ENCODE measurements at places on chromosomes 7 and 10.

- no peak for DNase-seq
Measured at GRCh38 chr10:48791267-48791928, 106.7 kb downstream of the WDFY4 start.

GRCh38 chr10:125883211-125883610, 2.1 kb upstream of the DHX32 start:
- no peak for DNase-seq

GRCh38 chr10:5762531-5762930, 50.7 kb downstream of the GDI2 start:
- DNase-seq = no peak

- DNase-seq = no peak
Measured at GRCh38 chr10:44973323-44974081, 5.1 kb downstream of the DEPP1 start.

DNA sequence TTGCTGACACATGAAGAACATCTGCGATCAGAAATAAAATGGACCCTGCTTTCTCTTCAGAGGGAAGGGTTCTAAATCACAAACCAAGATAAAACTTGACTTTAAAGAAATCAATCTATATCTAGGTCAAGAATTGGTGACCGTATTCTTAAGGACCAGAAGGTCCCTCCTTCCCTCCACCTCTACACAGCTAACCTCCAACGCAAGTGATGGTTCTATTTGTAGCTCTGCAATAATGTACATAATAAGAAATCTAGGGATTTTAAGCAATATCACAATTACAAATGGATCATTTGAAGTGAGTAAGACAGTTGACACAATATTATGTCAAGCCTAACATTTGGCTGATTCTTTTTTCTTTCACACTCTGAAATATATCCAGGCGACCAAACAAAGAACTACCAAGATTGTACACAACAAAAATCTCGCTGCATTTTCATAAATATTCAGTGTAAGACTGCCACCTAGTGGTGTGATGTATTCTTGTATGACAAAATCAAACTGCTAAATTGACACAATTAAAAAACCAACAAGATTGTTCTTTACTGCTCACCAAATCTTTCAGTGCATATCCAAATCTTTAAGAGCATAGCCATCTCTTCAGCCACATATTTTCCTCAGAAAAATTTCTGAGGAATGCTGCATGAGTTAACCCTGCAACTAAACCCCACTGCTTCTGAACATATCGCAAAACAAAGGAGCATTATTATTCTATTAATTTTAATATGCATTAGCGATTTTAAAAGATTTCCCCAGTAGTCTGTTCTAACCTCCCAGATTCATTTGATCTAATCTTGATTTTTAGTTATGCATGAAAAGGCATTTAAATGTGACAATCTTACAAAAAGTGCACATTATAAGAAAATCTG, 44.5 kb downstream of the ICA1 start:
- DNase-seq = no peak

- DNase-seq = no peak
Measured at GRCh38 chr7:14888962-14889361, 13.6 kb downstream of the DGKB start.

- no peak for DNase-seq
Measured at GRCh38 chr10:114556236-114557122, 101.6 kb downstream of the ABLIM1 start.

- DNase-seq = no peak
Measured at GRCh38 chr10:66747451-66747850, 178.4 kb upstream of the LRRTM3 start.

DNA sequence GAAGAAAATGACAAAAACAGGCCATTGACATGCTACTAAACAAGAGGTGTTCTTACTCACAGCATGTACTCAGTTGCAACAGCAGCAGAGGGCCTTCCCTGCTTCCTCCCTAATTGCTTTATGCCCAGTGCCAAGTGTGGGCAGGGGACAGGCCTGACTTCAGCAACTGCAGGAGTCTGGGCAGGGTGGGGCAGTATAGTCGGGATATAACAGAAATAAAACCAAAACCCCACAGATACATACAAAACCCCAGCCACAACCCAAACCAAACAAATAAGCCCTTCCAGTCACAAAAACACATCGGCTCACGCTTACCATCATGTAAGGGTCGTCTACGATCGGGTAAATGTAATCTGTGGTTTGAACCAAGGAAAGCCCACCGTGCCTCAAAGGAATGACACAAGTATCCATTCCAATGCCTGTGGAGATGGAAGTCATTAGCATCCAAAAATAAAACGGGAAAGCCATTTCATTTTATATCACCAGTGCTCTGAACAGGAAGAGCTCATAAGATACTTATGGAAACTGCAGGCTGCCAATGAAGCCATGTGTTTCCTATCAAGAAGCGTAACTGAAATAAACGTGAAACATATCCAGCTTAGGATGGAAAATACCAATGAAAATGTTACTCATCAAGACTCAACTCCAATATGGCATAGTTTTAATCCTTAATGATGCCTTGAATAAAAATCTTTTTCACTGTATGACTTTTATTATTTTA, 9.5 kb downstream of the SEPHS1 start:
- DNase-seq = no peak

- DNase-seq = peak; percentile 65
Measured at GRCh38 chr10:89301721-89302445, at the start of gene IFIT2. Gene IFIT2, plus strand, starts transcription at chr10:89302046. Its CDS starts 78 bp downstream, at chr10:89302124.

GRCh38 chr10:132175907-132176581, 10.7 kb upstream of the DPYSL4 start:
- DNase-seq = no peak

DNA sequence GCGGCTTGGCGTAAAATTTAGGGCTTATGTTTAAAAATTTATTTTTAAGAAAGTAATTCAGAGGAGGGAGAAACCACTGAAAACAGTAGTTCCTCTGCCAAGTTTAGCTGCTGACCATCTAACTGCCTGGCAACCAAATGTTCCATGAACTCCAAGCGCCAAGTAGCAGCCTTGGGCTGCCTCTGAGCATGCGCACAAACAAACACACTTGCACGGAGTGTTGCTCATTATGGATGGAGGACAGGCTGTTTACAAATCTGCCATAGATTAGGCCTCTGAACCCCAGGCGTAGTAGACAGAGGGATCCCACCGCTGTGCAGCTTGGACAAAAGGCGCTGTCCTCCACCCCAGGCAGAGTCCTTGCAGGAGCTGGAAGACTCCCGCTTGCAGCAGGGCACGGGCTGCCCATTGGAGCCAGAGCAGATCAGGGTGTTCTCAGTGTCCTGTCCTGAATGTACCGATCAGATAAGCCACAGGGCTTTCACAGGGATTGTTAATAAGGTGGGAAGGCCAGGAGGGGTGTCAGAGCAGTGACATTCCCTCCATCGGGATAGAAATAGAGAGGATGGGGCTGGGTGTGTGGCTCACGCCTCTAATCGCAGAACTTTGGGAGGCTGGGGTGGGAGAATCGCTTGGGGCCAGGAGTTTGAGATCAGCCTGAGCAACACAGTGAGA, 47.7 kb upstream of the LYZL1 start:
- DNase-seq = no peak

- DNase-seq = peak; percentile 78
Measured at GRCh38 chr10:43120929-43121314, 17.3 kb upstream of the CSGALNACT2 start.

GRCh38 chr10:89337484-89337883, 9.7 kb downstream of the IFIT3 start:
- DNase-seq = peak; percentile 69

DNA sequence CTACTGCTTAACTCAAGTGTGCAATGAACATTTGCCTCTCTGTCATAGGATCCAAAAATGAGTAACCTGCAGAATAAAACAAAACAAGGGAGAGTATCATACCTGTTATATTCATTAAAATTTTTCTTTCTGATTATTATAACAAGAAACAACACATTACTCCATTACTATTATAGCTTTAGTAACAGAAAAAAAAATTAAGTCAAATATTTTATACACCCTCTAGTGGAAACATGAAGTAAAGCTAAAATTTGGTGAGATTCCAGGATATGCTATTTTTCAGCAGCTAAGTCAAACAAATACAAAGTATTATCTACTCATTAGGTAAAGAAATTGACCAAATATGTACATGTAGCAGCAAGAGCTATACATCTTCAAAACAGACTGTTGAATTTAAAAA, 56.3 kb downstream of the PDZD8 start:
- DNase-seq = no peak

DNA sequence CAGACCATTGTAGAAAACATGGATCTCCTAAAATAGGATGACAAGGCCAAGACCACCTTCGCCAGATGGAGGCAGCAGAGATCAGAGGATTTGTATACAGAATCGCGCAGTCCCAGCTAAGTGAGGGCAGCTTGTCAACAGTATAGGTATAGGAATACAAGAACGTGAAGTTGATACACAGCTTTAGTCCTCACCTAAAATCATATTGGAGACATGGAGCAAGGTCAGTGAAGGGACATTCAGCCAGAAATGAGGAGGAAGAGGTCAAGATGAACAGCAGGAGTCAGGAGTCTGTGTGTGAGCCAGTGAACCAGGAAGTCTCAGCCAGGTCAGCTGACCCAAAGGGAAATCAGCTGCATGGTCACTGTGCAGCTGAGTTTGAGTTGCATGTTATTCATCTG, 263.4 kb upstream of the PRKCQ start:
- DNase-seq = no peak

GRCh38 chr7:75983471-75984129, 10.8 kb downstream of the TMEM120A start:
- DNase-seq = no peak

DNA sequence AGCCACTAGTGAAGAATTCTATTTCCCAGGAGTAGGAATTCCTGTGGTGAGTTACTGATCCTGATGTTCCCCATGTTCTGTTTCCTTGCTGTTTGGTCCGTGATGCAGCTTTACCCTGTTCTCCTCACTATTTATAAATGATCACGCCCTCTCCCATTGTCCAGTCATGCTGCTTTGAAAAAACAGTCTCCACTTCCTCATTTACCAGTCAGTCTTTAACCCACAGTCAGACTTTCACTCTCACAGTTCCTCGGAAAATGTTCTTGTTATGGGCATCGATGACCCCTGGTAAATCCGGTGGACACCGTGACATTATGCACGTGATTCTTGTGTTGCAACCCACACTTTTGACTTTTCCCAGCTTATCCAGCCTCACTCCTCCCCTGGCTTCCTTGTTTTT, 14.4 kb downstream of the SCIN start:
- DNase-seq = no peak

DNA sequence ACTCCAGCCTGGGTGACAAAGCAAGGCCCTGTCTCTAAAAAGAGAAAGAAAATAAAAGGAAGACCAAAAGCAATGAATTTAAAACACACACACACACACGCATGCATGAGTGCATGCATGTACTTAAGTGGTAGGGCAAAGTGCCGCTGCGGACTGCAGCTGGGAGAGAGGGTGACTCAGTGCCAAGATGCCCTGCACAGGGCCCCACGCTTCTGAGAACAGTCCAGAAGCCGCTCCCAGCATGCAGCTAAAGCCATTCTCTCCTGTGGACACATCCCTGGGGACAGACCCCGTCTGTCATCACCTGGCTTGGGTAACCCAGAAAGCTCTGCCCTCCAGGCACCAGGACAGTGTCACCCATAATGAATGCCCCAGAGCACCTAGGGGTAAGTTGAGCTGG, 61.0 kb upstream of the MYL10 start:
- DNase-seq = no peak

DNA sequence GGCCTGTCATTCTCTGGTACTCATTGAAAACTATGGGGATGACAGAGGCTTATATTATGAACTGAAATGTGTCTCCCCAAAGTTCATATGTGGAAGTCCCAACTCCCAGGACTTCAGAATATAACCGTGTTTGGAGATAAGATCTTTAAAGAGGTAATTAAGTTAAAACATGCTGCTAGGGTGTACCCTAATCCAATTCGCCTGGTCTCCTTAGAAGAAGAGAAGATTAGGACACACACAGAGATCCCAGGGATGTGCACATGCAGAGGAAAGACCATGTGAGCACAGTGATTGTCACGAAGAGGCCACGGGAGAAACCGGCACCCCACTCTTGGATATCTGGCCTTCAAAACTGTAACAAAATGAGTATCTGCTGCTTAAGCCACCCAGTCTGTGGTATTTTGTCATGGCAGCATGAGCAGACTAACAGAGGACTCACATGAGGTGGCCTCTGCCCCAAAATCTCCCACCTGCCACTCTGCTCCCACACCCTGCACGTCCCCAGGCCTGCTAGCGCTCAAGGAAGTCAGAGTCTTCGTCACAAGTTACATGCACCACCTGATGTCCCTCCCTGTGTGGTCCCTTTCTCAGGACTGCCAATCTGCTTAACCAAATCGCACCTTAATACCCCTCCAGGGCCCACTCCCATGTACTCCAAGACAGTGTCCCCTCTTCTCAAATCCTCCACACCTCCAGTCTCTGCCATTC, 26.8 kb downstream of the PLAC9 start:
- no peak for DNase-seq

DNA sequence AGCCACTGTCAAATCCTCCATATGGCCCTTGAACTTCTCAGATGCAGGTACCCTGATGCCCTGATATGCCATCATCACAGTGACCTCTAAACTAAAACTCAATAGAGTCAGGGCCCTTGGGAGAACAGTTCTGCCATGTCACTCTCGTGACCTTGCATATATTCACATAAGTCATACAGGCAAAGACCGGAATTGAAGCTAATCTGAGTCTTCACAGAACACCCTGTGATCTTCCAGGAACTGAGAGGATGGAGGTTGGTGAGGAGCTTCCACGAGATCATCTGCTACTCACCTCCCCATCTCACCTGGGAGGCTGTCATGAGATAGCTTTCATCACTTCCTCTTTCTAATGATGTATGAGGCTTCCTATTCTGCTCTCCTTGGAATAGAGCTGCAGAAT, 228.7 kb upstream of the CCDC6 start:
- DNase-seq = no peak

- no peak for DNase-seq
Measured at GRCh38 chr10:85851325-85851724, 515.3 kb downstream of the GRID1 start.

DNA sequence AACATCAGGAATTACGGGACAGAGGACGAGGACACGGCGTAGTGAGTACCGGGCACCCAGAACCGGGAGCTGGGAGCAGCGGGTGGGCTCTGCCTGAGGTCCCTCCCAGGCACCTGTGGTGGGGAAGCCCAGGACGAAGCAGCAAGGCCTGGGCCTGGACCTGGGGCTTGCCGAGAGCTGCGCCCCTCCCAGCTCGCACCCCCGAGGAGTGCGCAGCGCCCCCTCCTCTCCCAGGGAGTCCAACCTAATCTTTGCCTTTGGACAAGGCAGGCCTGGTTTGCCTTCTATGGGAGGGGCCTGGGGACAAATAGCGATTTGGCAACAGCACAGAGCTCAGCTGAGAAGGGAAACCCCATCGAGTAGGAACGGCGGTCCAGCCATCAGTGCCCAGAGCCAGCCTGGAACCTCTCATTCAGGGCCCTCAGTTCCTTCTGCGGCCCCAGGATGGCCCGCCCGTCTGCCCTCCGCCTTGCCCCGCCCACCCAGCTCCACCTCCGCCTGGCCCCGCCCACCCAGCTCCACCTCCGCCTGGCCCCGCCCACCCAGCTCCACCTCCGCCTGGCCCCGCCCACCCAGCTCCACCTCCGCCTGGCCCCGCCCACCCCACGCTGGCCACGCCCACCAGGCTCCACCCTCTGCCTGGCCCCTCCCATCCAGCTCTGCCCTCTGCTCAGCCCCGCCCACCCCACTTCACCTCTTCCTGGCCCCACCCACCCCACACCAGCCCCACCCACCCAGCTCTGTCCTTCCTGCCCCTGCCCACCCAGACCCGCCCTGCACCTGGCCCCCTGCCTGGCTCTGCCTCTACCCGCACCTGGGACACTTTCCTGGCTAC, 32.5 kb upstream of the KNDC1 start:
- DNase-seq = no peak
